ENCODE measurements at places on chromosomes 5 and 9.

- no peak for DNase-seq
Observed at GRCh38 chr9:38412751-38413150, 11.5 kb downstream of the IGFBPL1 start.

GRCh38 chr9:69593301-69593700 lies 78.9 kb downstream of the APBA1 start:
- no peak for DNase-seq

- no peak for DNase-seq
Observed at GRCh38 chr9:17330097-17330496, 195.3 kb downstream of the CNTLN start.

DNA sequence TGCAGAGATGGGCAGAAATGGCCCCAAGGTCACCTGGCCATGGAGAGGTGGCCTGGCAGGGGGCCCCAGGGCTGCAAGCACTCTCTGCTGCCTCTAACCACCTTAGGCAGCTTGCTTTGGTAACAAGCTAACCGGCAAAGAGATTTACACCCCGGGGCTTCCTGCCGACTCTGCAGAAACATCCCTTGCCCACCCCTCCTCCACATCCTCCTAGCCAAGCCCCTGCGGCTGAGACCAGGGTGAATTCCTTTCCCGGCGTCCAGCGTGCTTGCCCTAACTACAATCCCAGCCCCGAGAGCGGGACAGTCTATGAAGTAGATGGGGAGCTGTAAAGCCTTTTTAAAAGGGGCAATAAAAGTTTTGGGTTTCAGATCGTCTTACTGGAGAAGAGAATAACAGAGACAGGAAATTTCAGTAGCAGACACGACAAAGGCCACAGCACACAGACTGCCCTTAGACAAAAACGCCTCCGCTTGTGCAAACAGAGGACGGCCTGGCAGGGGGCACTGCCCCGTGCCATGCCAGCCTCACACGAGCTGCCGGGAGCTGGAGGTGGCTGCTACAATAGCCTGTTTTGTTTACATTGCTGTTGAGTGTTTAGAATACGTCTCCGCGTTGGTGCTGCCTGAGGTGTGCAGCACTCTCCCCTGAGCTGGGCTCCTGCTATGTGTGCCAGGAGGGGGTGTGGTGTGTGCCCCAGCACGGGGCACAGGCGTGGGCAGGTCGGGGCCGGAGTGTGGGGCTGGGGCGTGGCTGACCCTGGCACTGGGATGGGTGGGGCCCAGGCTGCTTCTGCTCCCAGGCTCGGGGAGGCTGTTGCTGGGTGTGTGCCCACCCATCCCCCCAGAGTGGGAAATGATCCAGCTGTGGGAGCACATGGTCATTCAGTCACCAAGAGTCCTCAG lies 15.3 kb downstream of the MYMK start:
- DNase-seq, result no peak

DNA sequence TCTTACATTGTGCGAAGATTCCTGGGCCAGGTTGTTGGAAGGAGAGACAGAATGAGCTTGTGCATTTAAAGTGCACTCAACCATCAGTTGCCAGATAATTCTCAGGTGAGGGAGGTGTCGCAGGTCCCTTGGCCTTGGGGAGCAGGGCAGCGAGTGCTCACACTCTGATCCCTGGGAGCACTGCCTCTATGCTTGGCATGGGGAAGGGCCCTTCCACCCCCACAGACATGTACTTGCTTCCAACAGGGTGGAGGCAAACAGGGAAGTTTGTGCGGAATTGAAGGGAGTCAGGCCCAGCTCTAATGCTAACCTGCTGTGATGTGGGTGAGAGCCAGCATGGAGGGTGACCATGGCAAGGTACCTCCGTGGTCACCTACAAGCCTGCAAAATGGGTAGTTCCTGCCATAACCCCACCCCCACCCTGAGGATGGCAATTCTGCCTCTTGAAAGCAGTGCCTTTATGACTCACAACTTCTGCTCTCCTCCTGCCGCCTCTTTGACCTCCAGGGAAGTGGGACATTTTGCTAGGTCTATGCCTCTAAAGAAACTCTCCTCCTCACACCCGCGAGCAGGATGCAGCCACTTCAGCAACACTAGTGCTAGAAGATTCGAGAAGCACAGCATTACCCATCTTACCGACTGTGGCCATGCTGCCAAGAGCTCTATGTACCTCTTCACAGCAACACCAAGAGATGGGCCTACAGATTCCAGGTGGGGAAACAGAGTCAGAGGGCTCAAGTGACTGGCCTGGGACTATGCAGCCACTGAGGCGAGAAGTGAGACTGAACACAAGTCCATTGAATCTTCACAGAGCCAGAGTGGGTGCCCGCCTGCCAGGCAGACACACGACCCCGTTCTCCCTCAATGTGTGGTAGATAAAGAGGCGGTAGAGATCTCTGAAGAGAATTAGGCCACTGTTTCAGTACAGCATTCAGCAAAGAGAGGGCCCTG lies 22.1 kb upstream of the SLC25A51 start:
- peak; percentile 59 for DNase-seq

DNA sequence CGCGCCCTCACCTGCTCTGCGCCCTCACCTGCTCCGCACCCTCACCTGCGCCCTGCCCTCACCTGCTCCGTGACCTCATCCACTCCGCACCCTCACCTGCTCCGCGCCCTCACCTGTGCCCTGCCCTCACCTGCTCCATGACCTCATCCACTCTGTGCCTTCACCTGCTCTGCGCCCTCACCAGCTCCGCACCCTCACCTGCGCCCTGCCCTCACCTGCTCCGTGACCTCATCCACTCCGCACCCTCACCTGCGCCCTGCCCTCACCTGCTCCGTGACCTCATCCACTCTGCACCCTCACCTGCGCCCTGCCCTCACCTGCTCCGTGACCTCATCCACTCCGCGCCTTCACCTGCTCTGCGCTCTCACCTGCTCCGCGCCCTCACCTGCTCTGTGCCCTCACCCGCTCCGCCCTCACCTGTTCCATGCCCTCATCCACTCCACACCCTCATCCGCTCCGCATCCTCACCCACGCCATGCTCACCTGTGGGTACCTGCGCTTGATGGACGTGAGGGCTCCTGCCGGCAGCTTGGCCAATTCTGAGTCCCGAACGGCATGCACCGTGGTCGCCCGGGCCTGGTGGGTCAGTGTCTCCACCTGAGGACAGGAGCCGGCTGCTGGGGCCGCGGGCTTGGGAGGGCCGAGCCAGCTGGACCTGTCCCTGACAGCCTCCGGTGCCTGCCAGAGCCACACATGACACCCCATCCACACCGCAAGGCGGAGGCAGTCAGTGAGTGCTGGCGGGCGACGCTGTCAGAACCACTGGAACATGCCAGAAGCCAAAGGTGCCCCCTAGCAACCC lies 35.6 kb upstream of the NSMF start:
- DNase-seq, result no peak

- DNase-seq, result peak; percentile 45
Observed at GRCh38 chr5:16690243-16690852, 73.6 kb upstream of the RETREG1 start.

DNA sequence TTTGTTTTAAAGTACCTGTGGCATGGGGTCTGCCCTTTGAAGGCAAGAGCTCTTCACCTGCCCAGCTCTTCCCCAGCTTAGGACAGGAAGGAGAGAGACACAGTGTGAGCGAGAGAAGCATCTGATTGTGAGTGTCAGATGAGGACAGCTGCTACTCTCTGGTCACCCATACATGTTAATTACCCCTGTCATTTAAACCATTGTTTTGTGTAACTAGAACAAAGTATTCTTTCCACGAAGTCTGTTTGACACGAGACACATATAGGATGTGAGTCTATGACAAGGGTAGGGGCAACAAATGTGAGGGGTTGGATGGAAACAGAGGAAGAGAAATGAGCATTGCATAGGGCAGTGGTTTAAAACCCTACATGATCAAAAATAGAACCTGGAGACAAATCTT lies 3.0 kb upstream of the CD274 start:
- no peak for DNase-seq

GRCh38 chr9:133202145-133202513 lies 6.9 kb downstream of the OBP2B start:
- DNase-seq, result no peak

DNA sequence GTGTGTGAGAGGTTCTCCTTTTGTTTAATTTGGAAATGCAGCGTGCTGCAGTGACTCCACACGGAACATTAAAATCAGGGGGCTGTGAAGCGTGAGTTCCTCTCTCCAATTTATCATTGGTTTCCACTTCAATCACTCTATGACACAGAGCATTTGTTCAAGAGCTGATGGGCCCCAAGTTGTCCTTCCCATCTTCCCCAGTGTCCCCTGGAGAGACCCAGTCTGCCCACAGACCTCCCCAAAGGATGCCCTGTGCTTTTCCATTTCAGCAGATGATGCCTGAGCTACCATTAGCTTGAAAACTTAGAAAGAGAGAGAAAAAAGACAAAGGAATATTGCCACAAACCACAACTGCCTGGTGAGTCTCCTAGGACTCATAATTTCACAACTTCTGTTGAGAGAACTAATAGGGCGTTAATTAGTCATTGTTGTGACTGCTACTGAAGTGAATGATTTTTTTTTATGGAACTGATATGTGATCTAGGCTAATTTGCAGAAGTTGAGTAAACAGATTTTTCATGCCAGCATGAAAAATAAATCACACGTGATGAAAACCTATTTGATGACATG lies 772.7 kb downstream of the SEMA5A start:
- no peak for DNase-seq

DNA sequence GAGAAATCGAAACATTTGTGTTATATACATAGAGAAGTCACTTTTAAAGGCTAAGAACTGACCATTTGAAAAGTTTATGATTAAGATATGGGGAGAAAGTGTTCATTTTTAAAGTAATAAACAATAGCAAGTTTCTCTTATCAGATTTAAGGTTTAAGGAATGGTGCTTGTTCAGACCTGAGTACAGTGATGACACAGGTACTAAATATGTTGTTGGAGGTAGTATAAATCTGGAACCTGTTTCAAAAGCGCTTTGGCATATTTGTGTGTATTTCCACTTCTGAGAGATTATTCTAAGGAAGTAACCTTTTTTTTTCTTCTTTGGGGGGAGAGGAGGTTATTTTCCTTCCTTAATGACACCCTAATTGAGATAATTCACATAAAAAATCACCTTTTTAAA lies 18.4 kb downstream of the CDC42SE2 start:
- DNase-seq, result no peak

- DNase-seq, result no peak
Observed at GRCh38 chr5:74953937-74954720, 87.9 kb upstream of the FAM169A start.

- no peak for DNase-seq
Observed at GRCh38 chr5:32155211-32155610, 18.9 kb downstream of the GOLPH3 start.

DNA sequence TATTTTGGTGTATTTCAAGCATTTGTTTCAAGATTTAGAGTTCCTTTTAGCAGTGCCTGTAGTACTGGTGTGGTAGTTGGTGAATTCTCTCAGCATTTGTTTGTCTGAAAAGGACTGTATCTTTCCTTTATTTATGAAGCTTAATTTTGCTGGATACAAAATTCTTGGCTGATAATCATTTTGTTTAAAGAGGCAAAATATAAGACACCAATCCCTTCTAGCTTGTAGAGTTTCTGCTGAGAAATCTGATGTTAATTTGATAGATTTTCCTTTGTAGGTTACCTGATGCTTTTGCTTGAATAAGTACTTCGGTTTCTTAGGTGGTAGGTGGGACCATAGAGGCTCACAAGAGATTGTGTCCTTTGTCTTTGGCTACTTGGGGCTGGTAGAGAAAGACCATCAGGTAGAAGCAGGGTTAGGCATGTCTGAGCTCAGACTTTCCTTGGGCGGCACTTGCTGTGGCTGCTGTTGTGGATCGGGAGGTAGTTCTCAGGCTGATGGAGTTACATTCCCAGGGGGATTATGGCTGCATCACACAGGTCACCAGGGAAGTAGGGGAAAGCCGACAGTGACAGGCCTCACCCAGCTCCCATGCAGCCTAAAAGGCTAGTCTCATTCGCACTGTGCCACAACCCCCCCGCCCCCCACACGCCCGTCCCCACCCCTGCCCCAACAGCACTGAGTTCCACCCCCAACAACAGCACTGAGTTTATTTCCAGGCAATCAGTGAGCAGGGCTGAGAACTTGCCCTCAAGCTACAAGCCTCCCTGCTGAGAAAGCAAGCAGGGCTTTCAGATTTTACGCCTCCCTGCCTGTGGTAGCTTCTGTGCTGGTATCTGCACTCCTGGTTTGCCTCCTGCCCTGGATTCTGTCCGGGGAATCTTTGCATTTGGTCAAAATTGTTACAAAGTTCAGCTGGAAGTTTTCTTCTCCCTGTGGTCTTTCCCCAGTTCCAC lies 127.1 kb upstream of the GLRA1 start:
- DNase-seq, result no peak

GRCh38 chr5:160626322-160626721 lies 204.7 kb downstream of the PTTG1 start:
- no peak for DNase-seq

DNA sequence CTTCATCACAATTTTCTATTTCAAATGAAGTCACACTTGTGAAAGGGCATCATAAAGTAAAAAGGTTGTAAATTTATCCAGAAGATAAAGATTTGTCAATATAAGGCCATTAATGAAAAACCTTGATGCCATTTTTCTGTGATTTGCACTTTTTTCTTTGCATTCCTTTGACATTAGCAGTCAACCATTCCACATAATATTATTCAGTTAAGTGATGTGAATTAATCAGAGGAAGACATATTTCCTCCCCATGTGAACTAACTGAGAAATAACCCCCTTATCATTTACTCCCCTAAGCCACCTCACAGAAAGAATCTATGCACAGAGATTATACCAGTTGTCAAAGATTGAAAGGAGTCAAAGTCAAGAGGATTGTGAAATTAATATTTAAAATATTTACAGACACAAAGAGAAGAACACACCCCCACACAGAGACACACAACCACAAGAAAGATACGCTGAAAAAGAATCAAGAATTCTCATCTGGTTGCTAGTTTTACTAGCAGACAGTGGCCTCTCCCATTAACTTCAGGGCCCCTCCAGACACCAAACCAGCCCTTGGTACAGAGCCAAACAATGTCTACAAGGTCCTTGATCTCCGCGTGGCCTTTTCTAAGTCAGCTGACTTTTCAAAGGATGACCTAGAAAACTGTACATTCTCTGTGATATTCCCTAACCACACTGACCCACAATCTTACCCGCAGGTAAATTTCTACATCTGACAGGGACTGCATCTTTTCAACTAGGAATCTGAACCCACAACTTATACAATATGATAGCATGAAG lies 29.5 kb downstream of the GNAQ start:
- no peak for DNase-seq

- DNase-seq, result peak; percentile 16
Observed at GRCh38 chr9:129245276-129245675, 67.2 kb upstream of the IER5L start.

GRCh38 chr5:147898875-147899401 lies 7.4 kb downstream of the C5orf46 start:
- DNase-seq, result no peak

DNA sequence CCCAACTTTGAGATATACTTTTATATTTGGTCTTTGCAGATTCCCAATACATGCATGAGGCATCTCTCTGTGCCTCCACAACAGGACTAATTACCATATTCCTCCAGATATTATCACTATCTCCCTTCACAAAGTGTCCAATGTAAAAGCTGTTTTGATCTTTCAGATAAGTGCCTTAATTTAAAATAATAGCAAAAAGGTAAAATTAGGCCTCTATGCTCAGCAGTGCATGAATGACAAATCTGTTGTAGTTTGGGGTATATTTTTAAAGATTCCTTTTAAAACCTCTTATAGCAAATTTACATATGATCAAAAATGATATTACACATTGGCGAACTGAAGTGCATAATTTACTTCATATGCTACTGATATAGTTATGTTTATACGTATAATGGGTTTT lies 369.2 kb upstream of the CCNH start:
- DNase-seq, result no peak

- DNase-seq, result peak; percentile 75
Observed at GRCh38 chr5:14108170-14108996, 34.8 kb upstream of the TRIO start.

Data from suppressor macrophage treated with lipopolysaccharide for 4 hours (primary cell).